ENCODE measurements at places on chromosomes 2 and 18. TPM values are rescaled to one million over a fixed set of nuclear protein-coding genes. Genes with fewer than 3 reads are reported as not detected.
A peak's percentile ranks its signal among the peaks of the same experiment; 100 is the strongest.

Gene KLHL14
- total RNA-seq = 1.3 TPM

Gene ITGA6
- total RNA-seq = 34.0 TPM

Gene GPR55
- total RNA-seq = 0.28 TPM

Gene PTPN4
- total RNA-seq = 51.0 TPM

Gene ABHD3
- 13.8 TPM for total RNA-seq

Gene ANKRD30BL
- total RNA-seq = not detected

Gene CTIF
- total RNA-seq = 51.5 TPM

GRCh38 chr18:67670024-67670543 is 153.6 kb upstream of the DSEL start:
- no peak for DNase-seq

DNA sequence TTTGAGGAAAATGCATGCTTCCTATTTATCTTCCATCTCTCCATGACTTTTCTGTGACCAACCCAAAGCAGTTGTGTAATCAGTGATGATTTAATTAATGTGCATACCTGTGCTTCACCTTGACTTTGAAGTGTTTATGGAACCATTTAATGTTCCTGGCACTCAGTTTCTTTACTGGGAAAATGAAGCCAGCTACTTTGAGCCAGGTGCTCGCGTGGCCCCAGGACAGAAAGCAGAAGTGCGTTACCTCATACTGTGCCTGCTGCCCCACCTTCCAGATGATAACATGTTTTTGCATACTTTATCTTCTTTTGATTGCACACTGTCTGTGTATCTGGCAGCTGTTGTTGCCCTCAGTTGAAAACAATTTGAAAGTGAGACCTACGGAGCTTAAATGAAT is 61.3 kb downstream of the PMAIP1 start:
- DNase-seq = no peak

DNA sequence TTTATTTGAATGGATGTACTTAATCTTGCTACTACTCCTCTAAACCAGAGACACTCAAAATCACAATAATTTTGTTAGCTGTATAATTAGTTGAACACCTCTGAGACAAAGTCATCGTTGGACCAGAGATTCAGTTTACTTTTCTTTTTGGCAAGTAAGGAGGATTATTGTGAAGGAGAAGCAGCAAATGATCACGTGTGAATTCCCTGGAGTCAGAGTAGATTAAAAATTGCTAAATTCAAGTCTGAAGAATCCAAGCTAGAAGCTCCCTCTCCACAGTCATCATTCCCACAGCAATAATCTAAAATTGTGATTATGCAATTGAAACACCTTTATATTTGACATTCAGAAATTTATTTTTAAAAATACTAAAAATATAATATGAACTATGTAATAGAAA is 484.4 kb downstream of the CMPK2 start:
- no peak for DNase-seq

DNA sequence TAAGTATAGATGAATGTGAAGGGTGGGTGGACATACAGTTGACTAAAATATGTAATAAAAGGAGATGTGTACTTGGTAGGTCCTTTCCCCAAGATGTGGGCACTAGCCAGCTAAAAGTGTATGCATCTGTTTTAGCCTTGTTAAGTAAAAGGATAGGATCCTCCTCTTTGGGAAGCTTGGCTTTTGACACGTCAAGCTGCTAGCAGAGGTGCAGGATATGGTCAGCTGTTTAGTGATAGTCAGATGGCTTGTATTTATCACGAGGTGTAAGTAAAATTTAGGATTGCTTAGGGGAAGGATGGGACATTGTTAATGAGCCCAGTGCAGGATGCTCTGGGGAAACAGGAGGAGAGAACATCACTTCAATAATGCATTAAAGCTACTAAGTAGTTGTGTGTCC is 1.5 kb downstream of the MFSD6 start:
- DNase-seq = no peak

GRCh38 chr2:170985407-170985806 is 56.4 kb downstream of the GORASP2 start:
- DNase-seq = no peak

DNA sequence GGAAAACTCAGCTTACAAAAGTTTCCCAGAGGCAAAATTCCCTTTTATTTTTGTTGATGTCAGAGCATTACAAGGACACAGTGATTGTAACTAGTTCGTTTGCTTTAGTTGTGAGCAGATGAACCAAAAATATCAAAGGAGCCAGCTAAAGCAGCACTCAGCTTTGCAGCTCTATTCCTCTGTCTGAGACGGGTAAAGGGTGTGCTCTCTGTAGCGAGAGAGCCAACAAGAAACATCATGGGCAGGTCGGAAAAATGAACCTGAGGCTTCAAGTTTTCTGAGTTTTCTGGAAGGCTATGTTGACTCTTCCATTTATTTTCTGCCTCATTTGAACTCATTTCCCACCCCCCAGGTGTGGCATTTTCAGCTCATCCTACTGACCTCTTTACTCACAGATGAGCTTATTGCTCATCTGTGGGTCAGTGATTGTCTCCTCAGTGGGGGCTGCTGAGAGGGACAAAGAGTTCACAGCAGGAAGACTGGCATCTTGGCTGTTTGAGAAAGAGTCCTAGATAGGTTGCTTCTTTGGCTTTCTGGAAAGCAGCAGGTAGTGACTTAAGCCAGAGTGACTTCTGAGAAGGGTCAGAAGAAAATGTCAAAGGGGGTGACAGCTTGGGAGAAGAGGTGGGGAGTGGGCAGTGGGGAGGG is 66.6 kb upstream of the EPC2 start:
- no peak for DNase-seq

DNA sequence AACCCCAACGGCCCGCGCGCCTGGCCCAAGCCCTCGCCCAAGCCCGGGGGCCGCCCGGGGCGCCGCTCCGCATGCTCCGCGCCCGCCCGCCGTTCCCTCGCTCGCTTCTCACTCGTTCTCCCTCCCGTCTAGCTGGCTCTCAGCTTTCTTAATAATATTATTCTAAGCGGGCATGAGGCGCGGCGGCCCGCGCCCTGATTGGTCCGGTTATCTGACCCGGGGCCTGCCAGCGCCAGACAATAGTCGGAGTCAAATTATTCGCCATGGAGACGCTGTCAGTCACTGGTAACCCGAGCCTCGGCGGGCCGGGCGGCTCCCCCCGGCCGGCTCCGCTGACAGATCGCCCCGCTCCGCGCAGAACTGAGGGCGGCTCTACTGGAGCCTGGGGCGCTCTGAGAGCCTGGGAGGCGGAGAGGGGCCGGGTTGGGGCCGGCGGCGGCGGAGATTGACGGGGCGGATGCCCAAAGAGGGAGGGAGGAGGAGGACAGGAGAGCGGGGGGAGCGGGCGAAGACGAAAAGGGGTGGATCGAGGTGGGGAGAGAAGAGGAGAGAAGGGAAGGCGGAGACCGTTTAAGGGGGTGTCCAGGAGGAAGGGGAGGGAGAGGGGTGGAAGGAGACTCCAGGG is at the start of gene SIX2:
SIX2 (minus strand) TSS at position 150 of the 625 bp plus-strand sequence. CDS start 342 bp downstream, outside the sequence.
- peak; percentile 75 for DNase-seq

DNA sequence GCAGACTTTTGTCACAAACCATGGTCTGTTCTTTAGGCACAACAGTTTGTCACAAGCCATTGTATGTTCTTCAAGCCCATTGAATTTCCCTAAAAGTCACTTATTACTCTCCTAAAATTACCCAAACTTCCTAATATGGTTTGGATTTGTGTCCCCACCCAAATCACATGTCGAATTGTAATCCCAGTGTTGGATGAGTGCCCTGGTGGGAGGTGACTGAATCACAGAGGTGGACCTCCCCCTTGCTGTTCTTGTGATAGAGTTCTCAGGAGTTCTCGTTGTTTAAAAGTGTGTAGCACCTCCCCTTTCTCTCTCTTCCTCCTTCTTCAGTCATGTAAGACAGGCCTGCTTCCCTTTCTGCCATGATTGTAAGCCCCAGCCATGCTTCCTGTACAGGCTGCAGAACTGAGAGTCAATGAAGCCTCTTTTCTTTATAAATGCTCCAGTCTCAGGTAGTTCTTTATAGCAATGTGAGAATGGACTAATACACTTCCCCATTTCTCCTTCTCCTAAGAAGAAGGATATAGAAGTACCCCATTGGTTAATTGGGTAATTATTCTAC is 11.2 kb upstream of the GYPC start:
- DNase-seq = no peak

GRCh38 chr18:23609390-23610023 is 23.2 kb upstream of the NPC1 start:
- no peak for DNase-seq

GRCh38 chr2:74399785-74400184 is 19.7 kb upstream of the DCTN1 start:
- DNase-seq = no peak

DNA sequence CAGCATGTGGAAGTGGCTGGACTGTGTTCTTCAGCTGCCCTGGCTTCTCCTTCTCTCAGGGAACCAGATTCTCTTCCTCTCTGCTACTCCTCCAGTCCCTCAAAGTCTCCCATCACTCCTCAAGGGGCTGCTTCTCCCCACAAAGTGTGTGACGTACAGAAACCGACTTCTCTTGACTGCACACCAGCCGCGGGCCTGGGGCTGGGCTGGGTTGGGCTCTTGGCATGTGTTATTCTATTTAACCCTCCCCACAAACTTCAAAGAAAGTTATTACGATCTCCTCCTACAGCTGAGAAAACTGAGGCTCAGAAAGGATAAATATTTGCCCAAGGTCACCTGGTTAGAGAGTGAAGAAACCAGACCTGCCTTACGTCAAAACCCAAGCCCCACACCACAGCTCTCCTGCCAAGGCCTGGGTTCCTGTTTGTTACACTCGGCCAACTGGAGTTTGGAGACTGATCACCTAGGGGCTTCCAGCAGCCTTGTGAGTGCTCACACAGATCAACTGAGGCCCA is 269.0 kb downstream of the TFCP2L1 start:
- no peak for DNase-seq

DNA sequence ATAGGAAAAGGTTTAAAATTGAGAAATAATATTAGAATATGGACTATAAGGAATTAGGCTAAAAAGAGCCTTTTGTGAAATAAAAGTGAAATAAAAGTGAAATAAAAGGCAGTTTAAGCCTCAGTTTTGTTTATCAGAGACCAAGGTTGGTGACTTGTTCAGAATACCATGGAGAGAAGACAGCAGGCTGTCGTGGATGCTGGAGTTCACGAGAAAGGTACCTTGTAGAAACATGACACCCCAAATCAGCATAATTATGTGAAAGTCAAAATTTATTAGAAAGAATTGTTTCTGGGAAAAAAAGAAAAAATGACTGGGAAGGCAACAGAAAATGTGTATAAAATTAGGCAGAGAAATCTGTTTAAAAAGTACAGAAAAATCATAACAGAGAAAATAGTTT is 46.5 kb upstream of the SPAG16 start:
- no peak for DNase-seq

All from endothelial cell (in vitro differentiated cells).